ENCODE measurements at places on chromosomes 13 and 19.

GRCh38 chr13:25069236-25069635 is 26.7 kb upstream of the PABPC3 start:
- DNase-seq = no peak

- no peak for DNase-seq
Observed at GRCh38 chr13:65727070-65727469, 1503.1 kb downstream of the PCDH9 start.

DNA sequence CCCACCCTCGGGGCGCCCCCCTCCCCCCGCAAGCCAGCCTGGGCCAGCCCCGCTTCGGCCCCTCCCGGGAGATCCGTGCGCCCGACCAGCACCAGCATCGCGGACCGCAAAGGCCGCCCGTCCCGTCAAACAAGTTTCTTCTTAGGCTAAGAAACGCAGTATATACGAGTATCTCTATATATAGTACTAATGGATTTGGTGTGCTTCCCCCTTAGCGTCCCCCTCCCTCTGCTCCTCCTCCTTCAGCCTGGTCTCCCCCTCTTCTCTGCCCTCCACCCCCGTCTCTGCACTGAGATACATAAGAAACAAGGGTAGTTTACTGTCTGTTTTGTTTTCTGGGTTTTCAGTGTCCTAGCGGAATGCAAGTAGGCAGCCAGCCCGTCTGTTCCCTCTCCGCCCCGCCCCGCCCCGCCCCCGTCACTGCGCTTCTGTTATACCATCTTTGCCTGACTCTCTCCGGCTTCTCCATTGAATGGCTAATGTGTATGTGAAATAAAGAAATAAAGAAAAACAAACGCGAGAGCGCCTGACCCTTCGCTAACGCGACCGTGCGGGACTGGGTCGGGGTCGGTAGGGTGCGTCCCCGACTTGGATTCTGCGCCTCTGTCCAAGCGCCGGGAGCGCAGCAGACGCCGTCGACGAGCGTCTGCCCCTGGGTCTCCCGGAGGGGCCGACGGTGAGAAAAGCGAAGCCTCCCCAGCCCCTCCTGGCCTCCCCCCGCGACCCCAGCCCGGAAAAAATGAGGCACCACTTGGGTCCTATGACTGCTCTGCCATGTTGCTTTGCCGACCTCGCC is 4.2 kb downstream of the LYL1 start:
- no peak for DNase-seq

GRCh38 chr13:67474115-67474514 is 244.0 kb upstream of the PCDH9 start:
- no peak for DNase-seq

GRCh38 chr13:92547266-92547665 is 679.3 kb upstream of the GPC6 start:
- no peak for DNase-seq

GRCh38 chr13:36430247-36431203 is 1.8 kb upstream of the CCNA1 start:
- DNase-seq = no peak

GRCh38 chr13:51524312-51524711 is 60.0 kb upstream of the WDFY2 start:
- no peak for DNase-seq

DNA sequence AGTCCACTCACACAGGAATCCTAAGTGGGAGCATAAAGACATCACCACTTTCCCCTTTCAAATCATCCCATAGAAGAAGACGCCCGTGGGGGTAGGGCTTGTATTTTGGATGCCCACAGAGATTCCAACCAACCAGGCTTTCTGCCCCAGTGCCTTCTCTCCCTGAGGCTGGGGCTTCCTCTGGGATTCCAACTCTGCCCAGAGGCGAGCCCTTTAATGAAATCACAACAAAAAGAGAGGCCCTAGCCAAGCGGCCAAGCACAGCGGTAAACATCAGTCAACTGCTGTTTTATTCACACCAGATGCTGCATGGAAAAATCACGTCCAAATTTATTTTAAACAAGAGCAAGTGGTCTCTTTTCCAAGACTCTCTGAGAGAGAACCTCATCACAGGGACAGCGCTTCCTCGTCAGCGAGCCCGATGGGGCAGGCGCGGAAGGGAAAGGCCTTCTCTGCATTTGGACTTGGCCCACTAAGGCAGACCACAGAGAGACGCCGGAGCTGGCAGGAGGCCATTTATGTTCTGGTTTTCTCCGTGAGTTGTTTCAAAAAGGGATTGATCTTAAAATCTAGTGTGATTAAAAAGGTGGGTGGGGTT is 31.5 kb downstream of the ADPRHL1 start:
- DNase-seq = no peak

DNA sequence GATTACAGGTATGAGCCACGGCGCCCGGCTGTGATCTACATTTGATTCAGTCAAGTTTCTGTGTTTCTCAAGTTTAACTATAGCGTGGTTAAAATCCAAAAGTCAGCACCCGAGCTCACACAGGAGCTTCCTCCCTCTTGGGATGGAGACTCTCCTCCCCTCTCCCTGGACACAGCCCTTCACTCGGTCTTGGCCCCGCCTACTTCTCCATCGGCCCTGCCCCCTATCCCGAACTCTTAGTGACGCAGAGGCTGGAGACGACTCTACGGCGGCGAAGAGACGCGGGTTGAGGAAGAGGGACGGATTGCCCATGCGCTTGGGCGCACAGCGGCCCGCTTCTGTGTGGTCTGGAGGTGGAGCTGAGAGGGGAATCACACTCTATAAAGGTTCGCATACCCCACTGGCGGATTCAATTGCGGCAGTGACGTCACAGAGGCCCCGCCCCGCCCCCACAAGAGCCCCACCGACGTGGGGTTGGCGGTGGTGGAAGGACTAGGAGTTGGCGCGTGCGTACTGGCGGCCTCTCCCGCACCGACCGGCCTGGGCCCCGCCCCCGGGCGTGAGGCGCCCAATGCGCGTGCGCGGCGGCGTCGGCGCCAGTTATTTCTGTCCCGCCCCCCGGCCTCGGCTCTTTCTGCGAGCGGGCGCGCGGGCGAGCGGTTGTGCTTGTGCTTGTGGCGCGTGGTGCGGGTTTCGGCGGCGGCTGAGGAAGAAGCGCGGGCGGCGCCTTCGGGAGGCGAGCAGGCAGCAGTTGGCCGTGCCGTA is at the start of gene TRIM28:
TSS of gene TRIM28 (plus strand) at position 239 of the 765 bp plus-strand sequence. CDS start 694 bp downstream, outside the sequence.
- DNase-seq = no peak

GRCh38 chr13:51002736-51003135 is 93.1 kb downstream of the RNASEH2B start:
- no peak for DNase-seq

DNA sequence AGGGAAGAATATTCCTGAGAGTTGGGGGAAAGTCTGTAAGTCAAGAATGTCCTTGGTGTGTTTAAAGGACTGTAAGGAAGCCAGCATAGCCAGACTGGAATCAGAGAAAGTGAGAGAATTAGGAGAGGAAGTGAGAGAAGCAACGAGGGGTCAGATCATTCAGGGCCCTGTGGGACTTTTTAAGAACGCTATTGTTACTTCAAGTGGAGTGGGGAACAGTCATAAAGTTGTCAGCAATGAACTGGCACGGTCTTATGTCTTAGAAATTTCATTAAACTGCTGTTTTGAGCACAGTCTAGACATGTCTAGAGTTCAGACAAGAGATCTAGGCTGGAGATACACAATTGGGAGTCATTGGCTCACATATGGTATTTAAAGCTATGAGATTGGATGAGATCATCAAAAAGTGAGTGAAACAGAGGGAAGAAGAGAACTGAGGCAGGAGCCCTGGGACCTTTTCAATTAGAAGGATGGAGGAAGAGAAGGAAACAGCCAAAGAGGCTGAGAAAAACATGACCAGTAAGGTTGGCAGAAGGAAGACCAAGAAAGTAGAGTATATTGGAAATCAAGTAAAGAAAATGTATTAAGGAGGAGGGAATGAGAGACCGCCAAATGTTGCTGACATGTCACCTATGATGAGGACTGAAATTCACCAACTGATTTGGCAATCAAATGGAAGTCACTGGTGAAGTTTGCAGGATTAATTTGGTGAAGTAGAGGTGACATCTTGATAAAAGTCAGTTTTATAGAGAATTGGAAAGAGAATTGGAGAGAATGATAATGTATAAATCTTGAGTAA is 263.5 kb downstream of the GPC5 start:
- DNase-seq = no peak

DNA sequence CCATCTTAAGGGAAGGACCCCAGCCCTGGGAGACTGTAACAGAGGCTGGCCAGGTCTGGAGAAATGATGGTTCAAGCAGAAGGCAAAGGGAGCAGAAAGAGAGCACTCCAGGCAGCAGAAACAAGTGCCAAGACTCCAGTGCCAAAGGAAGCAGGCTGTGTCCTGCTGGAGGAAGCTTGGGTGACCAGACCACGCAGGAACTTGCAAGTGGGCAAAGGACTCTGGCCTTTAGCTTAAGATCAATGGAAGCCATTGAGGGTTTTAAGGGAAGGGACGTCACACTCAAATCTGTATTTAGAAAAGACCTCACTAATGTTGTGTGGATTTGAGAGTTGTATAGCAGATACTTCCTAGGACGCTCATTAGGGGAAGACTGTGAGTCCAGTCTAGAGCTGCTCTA is 95.5 kb downstream of the MIPEP start:
- DNase-seq = no peak

- no peak for DNase-seq
Observed at GRCh38 chr19:24140099-24140498, 53.1 kb downstream of the ZNF254 start.

GRCh38 chr13:96104516-96104915 is 14.6 kb downstream of the HS6ST3 start:
- DNase-seq = no peak

GRCh38 chr13:23748109-23748990 is 140.8 kb downstream of the MIPEP start:
- DNase-seq = no peak

GRCh38 chr13:49858178-49858856 is 65.8 kb upstream of the KPNA3 start:
- DNase-seq = no peak
